ENCODE measurements at places on chromosomes 1 and 21.
A peak's percentile ranks its signal among the peaks of the same experiment; 100 is the strongest.

GRCh38 chr1:201266774-201267173 is 16.5 kb upstream of the PKP1 start:
- peak; percentile 77 for DNase-seq

DNA sequence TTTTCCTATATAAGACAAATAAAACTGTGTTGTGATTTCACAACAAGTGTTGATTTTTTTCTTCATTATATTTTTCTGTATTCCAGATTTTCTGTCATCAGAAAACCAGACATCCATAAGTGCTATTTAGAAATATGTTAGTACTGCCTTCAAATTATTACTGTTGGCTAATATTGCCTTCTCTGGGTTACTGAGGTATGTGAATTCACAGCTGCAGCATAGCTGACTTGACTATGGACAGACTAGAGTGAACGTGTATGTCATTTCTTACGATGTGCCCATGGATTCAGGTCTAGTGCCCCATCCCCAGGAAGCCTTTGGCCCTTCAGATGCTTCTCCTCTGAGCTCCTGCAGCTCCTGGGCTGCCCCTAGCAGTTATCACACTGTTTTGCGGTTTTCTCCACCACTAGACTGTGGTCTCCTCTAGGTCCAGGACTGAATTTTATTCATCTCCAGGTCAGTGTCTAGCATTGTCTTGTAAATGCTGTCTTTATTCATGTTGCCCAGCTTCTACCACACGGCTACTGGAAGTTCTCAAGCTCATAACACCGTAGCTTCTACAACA is 118.5 kb downstream of the FGGY start:
- DNase-seq, result no peak

GRCh38 chr1:164565357-164565756 is 6.4 kb downstream of the PBX1 start:
- DNase-seq, result no peak

GRCh38 chr1:154218545-154218944 is 2.2 kb upstream of the UBAP2L start:
- DNase-seq, result no peak

Measured in M059J (cell line).